Stimulated activated CD4-positive, alpha-beta T cell treated with anti-CD3 and anti-CD28 coated beads, Interleukin-1b, Interleukin-23, amount 100 ng/mL, for 1 hour (primary cell): ENCODE measurements at places on chromosomes 3 and 15.

GRCh38 chr3:31185062-31185357, 290.5 kb upstream of the GADL1 start:
- no peak for DNase-seq

DNA sequence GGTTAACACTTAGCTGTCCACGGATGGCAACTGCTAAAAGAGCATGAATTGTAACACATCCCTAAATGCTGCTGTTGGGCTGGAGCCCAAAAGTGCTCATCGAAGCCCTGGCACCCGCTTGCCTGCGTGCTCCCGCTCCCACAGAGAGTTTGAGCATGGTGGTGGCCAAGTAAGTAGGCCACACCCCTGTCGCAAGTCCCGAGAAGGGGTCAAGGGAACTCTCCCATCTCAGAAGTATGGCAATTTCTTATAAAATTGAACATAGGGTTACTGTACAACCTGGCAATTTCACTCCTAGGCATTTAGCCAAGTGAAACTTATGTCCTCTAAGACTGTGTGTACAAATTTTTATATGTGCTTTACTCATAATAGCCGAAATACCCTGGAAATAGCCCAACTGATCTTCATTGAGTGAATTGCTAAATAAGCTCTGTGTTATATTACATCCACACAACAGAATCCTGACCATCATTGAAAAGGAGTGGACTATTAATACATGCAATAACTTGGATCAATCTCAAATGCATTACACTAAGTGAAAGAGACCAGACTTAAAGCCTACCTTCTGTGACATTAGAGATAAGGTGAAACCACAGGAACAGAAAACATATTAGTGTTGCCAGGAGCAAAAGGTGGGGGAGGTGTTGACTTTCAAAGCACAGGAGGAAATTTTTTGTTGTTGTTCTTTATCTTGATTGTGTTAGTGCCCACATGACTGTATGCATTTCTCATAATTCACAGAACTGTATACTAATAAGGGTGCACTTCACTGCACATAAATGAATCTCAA, 1.5 kb upstream of the GCSAM start:
- no peak for DNase-seq

GRCh38 chr3:160226026-160226907, 1.0 kb downstream of the C3orf80 start:
- DNase-seq, result no peak

DNA sequence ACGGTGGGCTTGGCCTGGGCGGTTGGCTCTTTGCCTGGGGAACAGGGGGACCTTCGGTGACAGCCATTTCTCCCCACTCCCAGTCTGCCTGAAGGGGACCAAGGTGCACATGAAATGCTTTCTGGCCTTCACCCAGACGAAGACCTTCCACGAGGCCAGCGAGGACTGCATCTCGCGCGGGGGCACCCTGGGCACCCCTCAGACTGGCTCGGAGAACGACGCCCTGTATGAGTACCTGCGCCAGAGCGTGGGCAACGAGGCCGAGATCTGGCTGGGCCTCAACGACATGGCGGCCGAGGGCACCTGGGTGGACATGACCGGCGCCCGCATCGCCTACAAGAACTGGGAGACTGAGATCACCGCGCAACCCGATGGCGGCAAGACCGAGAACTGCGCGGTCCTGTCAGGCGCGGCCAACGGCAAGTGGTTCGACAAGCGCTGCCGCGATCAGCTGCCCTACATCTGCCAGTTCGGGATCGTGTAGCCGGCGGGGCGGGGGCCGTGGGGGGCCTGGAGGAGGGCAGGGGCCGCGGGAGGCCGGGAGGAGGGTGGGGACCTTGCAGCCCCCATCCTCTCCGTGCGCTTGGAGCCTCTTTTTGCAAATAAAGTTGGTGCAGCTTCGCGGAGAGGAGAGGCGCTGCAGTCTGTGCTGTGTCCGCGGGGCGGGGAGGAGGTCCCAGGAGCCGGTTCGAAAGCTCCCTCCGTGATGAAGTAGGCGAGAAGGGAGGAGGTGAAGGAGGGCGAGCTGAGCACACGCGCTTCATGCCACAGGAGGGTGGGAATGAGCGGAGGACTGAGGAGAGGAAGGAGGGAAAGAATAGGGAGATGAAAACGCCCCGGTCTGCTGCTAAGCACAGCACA, 9.6 kb downstream of the CLEC3B start:
- DNase-seq, result no peak

DNA sequence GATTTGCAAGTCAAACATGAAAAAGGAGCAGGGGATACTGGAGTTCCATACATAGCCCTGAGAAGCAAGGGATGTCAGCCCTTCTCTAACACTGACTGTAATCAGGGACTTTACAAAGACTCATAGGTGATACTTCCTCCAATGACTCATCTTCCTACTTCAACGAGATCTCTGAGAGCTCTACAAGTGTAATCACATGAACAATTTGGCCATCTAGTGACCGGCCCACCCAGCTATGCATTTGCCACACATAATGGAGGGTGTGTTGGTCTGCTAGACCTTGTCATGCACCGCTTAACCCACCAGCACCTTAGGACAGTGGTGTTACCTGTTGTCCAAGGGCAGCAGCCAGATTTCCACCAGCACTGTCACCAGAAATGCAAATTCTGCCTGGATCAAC, 75.3 kb downstream of the NCEH1 start:
- DNase-seq, result no peak

DNA sequence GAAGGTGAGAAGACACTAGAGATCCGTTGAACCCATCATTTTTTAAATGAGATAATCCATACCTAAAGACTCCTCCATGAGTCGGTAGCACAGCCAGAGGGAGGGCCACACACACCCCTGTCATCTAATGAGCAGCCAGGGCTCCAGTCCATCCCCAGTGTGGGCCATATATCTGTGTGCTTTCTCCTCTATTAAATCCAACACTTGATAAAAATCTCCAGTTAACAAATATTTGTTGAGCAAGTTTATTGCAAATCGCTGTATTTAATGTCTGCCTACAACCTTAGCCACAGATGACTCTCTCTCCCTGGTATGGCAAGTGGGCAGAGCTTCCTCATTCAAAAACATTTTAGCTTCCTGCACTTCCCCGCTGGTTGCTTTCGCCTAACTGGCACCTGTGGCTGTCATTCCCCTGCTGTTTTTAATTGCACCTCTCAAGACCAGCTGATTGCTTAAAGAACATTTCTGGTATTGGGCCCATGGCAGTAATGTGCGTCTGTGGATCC, 82.8 kb downstream of the SMAD3 start:
- no peak for DNase-seq

DNA sequence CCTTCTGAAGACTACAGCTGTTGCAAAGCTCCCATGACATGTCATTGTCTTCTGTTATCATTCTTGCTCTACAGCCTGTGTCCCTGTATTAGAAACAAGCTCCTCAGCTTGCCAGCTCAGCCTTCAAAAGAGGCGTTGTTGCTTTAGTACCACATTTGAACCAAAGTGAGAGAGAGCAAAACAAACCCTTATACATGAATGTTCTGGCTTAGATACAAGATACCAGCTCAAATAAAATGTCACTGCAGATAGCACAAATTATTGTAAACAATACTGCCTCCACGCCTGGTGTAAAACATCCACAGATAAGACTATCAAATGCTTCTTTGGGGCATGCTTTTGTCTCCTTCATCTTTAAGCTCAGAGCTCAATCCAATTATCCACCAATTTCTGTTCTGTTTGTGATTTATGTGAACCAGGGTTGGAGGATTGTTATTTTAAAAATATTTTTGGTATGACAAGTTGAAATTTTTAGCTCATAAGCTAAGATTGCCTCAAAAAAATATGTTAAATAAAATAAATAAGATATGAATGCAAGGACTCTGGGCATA, 403.6 kb upstream of the CDIN1 start:
- DNase-seq, result no peak
